Ascending aorta (tissue), 2 donors: ENCODE measurements at places on chromosomes 13 and 19. TPM values are rescaled to one million over a fixed set of nuclear protein-coding genes. Genes with fewer than 3 reads are reported as not detected.

GRCh38 chr13:81116461-81117282, 775.7 kb upstream of the SPRY2 start:
- no peak for DNase-seq

The NKPD1 gene
- total RNA-seq: not detected

DNA sequence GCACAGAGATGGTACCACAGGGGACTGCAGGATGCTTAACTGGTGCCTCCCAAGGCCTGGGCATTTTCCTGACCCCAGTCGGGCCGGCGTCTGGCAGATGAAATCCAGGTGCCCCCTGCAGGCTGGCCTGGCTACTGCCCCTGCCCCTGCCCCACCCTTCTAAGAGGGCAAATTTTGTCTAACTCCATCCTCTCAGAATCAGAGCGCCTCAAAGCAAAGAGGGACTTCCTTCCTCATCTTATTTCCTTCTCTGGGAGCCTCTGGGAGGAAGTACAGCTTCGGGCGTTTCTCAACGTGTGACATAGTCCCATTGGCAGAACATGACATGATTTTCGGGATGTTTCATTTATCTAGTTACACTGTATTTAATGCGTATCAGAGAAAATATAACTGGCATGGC, 2.7 kb downstream of the PRKACA start:
- DNase-seq: no peak

- peak; percentile 98 for DNase-seq
These were observed at the start of gene TIMM44 for GRCh38 chr19:7943444-7944176. TIMM44 (minus strand) TSS chr19:7943666; CDS start chr19:7943651, 15 bp downstream.

The SIGLEC9 gene
- 0.85 TPM for total RNA-seq
